ENCODE measurements at places on chromosomes 16 and 17. TPM values are rescaled to one million over a fixed set of nuclear protein-coding genes. Genes with fewer than 3 reads are reported as not detected.

CMTM2 gene
- 0.80 TPM for total RNA-seq

CA4 gene
- total RNA-seq: not detected

DNA sequence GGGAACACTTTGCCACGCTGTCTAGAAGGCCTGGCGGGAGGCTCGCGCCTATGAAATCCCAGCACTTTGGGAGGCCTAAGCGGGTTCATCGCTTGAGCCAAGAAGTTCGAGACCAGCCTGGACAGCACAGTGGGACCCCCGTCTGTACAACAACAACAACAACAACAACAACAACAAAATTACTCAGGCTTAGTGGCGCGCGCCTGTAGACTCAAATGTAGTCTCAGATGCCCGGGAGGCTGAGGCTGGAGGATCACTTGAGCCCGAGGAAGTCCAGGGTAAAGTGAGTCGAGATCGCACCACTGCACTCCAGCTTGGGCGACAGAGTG lies 297 bp upstream of the SLFN13 start:
- no peak for DNase-seq

- DNase-seq: no peak
These were observed 50.3 kb downstream of the NFAT5 start for GRCh38 chr16:69616082-69616481.

DNA sequence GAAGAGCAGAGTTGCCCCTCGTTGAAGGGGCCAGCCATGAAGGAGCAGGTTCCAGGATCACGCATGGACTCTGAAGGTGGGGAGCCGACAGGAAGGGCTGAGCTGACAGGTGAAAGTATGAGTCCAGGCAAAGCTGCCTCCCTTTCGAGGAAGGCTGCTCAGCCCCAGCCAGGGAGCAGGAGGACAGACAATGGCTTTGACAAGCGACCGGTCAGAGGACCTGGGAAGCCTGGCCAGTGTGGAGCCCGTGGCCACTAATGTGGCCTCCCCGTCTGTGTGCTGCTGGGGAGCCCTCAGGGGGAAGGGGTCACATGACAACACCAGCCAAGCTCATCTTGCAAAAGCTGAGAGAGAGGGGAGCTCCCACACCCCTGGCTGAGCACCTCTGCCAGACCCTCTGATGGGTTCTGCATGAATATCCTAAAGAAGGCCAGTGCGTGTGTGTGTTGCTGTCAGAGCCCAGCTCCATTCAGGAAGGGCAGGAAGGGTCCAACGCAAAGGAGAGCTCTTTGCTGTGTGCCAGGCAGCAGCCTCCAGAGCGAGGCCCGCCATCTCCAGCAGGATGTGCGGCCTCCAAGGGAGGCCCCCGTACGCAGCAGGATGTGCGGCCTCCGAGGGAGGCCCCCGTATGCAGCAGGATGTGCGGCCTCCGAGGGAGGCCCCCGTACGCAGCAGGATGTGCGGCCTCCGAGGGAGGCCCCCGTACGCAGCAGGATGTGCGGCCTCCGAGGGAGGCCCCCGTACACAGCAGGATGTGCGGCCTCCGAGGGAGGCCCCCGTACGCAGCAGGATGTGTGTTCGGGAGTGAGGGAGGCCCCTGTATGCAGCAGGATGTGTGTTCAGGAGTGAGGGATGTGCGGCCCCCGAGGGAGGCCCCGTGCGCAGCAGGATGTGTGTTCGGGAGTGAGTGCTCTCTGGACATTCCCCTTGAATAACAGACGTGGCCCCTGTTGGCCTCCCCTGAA lies 102.1 kb upstream of the CHMP6 start:
- no peak for DNase-seq

All from activated T-helper 1 cell treated with anti-CD3 and anti-CD28 coated beads, Interleukin-12 subunit alpha, Interleukin-12 subunit beta, Interleukin-2, Interleukin-4 antibody, amounts not matched to agents 30 ng/mL and 10 ng/mL and 1 ng/mL, durations not matched to agents 14 hours and 24 hours and 36 hours (primary cell).